ENCODE measurements at places on chromosomes 2 and 18. TPM values are rescaled to one million over a fixed set of nuclear protein-coding genes. Genes with fewer than 3 reads are reported as not detected.

SPHKAP gene
- not detected for total RNA-seq

SOWAHC gene
- 0.27 TPM for total RNA-seq

LYG1 gene
- 1.3 TPM for total RNA-seq

SKOR2 gene
- not detected for total RNA-seq

GRCh38 chr2:85999061-85999831, 106.4 kb downstream of the POLR1A start:
- H3K36me3 ChIP-seq: peaks cover 22% of the 10 kb centered on the region
- DNase-seq: peak; percentile 73
- H3K27ac ChIP-seq: peak overlapping the region; percentile 91
- no peaks in the 10 kb centered on the region for H3K27me3 ChIP-seq
- H3K4me1 ChIP-seq: peaks cover 73% of the 10 kb centered on the region

- no peaks in the 10 kb centered on the region for H3K4me1 ChIP-seq
- no peak overlapping the region for H3K4me3 ChIP-seq
Observed at GRCh38 chr2:20174410-20174809, 50.5 kb downstream of the SDC1 start.

DNA sequence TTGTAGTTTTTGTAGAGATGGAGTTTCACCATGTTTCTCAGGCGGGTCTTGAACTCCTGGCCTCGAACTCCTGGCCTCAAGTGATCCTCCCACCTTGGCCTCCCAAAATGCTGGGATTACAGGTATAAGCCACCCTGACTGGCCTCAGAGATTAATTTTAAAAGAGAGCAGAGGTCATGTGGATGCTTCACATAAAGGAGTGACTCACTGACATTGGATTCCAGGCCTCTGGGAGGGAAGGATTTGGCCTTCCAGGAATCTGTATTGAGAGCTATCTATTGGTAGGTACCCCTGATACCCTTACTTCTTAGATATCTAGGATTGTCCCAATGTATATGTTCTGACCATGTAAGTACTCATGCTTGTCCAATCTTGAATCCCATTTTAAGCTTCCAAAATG, 138.4 kb downstream of the FAM161A start:
- no peak for DNase-seq
- no peaks in the 10 kb centered on the region for H3K36me3 ChIP-seq
- H3K27ac ChIP-seq: no peak overlapping the region
- H3K4me3 ChIP-seq: no peak overlapping the region

DNA sequence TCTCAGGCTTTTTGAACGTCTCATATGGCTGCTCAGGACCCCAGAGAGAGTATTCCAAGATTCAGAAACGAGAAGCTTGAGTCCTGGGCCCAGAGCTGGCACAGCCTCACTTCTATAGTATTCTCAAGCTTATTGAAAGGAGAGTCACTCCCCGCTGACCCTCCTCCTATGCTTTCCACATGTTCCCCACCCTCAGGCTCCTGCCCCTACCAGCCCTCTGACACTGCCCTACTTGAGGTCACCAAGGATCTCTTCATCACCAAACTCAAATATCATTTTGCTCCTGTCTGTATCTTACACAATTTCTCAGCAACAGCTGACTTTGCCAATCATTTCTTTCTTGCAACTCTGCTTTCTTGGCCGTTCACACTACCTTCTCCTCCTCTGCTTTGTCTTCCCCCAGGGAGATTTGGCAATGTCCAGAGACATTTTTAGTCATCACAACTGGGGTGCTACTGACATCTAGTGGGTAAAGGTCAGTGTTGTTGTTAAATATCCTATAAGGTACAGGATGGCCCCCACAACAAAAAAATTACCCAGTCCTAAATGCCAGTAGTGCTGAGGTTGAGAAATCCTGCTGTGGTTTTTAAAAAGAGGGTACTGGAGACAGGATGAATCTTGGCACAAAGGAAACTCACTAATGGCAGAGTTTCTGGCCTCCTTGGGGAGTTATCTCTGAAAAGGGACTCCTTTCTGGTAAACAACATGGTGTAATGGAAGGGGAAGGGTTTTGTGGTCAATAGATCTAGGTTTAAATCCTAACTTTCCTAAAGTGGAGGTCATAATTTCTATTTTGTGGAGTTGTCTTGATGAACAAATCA, 26.9 kb upstream of the INSIG2 start:
- no peak overlapping the region for H3K27ac ChIP-seq
- H3K4me1 ChIP-seq: peaks cover 12% of the 10 kb centered on the region
- no peaks in the 10 kb centered on the region for H3K36me3 ChIP-seq
- peaks cover 30% of the 10 kb centered on the region for H3K27me3 ChIP-seq
- DNase-seq: no peak

GRCh38 chr2:151907286-151908203, 79.3 kb upstream of the ARL5A start:
- H3K4me1 ChIP-seq: no peaks in the 10 kb centered on the region
- H3K27ac ChIP-seq: no peak overlapping the region
- peaks cover 17% of the 10 kb centered on the region for H3K27me3 ChIP-seq
- no peak overlapping the region for H3K4me3 ChIP-seq
- no peaks in the 10 kb centered on the region for H3K36me3 ChIP-seq

RESP18 gene
- total RNA-seq: not detected
